ENCODE measurements at places on chromosomes 1 and 21.

GRCh38 chr1:37478451-37478881 is 4.1 kb downstream of the ZC3H12A start:
- DNase-seq = no peak

DNA sequence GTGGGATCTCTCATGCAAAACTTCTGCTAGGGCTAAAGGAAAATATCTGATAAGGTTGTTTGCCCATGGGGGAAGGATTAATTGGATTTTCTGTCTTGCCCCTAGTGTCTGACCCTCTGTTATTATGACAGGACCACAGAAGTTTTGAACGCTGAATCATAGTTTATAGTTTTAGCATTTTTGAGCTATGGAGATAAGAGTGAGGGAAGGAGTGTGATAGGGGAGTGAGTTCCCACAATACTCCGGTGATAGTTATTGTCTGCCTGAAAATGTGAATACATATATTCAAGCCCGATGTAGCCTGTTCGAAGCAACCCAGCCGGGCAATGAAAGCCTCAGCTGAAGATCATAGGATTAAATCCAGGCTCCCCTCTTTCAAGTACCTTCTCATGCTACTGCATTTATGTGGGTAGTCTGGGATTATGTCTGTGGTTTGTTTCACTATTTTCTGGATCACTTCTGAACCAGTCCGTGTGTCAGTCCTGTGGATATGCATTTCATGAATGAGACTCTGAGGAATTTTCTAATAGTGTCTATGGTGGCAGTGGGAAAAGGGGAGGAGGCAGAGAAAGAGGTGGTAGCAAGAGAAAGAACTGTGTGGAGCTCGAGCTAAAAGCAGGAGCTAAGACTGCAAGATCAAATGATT is 258.7 kb downstream of the DISC1 start:
- no peak for DNase-seq

DNA sequence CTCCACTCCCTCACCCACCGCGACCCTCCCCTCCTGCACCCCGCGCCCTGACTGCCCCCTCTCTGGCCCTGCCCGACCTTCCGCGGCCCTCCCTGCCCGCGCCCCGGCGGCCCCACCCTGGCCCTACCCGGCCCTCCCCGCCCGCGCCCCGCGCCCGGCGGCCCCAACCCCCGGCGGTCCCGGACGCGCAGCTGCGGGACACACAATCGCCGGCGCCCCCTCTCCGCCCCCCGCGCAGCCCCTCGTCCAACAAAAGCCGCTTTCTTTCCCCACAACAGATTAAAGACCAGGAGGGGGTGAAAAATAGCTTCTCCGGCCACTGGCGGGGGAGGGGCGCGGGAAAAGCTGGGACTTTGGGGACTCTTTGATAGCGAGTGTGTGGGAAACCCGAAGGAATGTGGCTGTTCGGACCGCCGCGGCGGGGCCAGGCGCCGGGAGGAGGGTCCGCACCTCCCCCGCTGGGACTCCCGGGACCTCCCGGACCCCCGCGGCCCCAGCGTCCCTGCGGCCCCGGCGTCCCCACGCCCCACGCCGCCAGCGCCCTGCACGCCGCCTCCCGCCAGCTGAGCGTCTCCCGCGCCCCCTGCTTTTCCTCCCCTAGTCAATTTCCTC is 8.8 kb upstream of the ID3 start:
- DNase-seq = no peak

DNA sequence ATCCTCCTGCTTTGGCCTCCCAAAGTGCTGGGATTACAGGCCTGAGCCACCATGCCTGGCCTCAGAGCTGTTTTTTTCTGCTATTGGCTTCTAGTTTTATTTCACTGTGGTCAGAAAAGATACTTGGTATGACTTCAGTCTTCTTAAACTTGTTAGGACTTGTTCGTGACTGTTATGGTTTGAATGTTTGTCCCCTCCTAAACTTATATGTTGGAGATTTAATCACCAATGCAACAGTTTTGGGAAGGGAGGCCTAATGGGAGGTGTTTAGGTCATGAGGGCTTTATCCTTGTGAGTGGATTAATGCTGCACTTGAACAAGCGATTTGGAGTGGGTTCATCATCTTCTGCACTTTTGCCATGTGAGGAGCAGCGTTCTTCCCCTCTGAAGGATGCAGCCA is 24.5 kb upstream of the SOD1 start:
- no peak for DNase-seq

DNA sequence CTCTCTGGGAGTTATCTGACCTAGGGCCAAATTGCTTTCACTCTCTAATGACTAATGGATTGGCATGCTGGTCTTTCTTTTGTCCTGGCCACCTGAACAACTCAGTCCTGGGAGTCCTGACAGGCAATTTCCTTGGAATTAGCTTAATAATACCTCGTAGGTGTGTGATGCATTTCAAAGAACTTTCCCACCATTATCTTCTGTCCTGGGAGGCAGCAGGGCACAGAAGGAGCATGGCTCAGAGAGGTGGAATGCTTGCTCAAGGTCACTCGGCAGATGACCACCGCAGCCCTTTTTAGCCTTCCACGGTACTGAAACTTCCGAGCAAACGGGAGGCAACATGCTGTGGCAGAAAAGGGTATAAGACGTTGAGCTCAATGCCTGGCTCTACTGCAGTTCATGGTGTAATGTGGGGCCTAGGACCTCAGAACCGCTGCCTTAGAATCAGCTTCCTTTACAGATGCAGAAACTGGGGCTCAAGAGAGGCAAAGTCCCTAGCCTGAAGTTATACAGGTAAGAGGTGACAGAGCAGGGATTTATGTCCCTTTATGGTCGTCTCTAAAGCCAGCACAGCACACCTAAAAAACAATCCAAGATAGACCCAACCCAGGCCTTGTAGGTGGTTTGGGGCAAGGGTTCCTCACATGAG is 3.2 kb downstream of the ID3 start:
- no peak for DNase-seq

DNA sequence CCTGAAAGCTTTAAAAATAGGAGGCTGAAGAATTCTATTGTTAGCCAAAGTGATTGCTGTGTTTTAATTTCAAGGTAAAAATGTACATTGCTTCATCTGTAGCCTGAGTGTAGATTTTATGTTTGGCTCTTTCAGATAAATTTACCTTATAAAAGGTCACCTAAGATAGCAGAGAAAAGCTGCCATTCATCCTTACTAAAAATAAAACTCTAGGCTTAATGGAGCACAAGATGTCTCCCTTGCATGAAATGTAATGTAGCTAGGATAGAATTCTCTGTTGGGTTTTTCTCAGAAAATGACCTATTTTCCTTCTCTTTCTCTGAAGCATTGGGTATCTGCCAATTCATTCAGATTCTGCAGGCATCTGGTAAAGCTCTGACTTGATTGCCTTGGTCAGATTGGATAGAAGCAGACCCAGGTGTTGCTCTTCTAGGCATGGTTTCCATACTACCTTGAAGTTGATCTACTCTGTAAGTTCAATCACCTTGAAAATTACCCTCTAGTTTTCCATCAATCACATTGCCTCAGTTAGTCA is 176.6 kb upstream of the GORAB start:
- no peak for DNase-seq

DNA sequence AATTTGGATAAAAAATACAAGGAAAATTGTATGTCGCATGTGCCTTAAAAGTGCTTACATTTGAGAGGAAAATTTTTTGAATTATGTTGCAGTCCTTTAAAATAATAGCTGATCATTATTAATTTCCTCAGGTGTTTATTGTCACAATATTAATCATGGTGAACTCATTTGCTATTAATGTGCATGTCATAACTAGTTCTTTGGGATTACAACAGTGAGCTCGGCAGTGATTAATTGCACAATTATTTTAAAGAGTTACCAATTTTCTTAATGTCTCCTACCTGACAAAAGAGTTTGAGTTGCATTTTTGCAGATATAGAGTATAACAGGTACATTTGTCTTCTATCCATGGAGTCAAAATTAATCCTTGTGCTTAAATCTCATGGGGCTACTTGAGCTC is 854.3 kb downstream of the BRINP3 start:
- DNase-seq = no peak

DNA sequence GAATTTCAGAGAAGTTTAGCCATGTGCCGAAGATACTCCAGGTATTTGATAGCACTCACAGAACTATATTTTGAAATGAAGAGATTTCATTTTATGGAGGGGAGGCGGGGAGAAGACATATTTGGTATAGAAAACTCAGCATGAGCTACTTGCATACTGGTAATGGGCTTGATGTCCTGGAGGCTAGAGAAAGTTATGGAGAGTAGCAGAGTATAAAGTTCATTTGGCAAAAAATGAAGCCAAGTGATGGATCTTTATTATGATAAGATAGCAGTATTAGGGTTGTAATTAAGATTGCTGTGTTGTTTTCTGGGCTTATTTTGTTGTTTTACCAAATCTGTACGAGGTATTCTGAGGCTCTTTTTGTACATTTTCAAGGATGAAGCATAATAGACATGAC is 72.0 kb downstream of the RPS6KC1 start:
- DNase-seq = no peak

DNA sequence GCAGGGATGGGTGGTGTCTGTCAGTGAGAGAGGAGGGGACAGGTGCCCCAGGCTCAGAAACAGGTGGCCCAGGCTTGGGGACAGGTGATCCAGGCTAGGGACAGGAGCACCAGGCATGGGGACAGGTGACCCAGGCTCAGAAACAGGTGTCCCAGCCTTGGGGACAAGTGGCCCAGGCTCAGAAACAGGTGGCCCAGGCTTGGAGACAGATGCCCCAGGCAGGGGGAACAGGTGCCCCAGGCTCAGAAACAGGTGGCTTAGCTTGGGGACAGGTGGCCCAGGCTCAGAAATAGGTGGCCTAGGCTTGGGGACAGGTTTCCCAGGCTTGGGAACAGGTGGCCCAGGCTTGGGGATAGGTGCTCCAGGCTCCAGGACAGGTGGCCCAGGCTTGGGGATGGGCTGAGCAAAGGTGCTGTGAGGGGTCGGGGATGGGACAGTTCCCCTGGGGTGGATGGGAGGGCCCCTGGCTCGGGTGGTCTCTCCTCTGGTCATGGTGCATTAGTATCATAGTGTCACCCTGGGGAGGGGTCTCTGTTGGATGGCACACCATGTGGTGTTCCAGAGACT is 87.7 kb upstream of the C1orf174 start:
- no peak for DNase-seq
